ENCODE measurements at places on chromosomes 6 and 20. TPM values are rescaled to one million over a fixed set of nuclear protein-coding genes. Genes with fewer than 3 reads are reported as not detected.

- H3K27me3 ChIP-seq = no peaks in the 10 kb centered on the region
- no peak for DNase-seq
- no peak overlapping the region for H3K27ac ChIP-seq
- H3K36me3 ChIP-seq = no peaks in the 10 kb centered on the region
- H3K4me1 ChIP-seq = no peaks in the 10 kb centered on the region
- H3K4me3 ChIP-seq = no peak overlapping the region
Measured at GRCh38 chr20:23146181-23146580, 60.1 kb upstream of the CD93 start.

DNA sequence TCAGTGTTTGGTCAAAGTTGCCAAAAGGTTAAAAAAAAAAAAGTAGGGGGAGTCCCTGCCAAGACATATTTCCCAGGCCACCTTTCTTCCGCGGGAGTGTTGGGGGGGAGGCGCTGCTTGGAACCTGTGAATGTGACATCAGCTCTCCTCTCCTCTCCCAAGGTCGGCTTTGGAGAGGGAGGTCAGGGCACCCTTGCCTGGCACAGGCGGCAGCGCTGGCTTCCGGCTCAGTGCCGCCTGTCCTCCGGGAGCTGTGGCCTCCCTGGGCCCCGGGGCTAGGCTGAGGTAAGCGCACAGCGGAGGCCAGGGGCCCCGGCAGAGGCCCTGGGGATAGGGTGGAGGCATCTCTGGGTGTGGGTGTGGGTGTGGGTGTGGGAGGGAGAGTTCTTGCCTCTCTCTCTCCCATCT lies 1.9 kb upstream of the EDN1 start:
- peak; percentile 62 for DNase-seq
- peak overlapping the region; percentile 38 for H3K4me3 ChIP-seq
- H3K4me1 ChIP-seq = no peaks in the 10 kb centered on the region
- H3K36me3 ChIP-seq = no peaks in the 10 kb centered on the region
- H3K27ac ChIP-seq = peak overlapping the region; percentile 78

DNA sequence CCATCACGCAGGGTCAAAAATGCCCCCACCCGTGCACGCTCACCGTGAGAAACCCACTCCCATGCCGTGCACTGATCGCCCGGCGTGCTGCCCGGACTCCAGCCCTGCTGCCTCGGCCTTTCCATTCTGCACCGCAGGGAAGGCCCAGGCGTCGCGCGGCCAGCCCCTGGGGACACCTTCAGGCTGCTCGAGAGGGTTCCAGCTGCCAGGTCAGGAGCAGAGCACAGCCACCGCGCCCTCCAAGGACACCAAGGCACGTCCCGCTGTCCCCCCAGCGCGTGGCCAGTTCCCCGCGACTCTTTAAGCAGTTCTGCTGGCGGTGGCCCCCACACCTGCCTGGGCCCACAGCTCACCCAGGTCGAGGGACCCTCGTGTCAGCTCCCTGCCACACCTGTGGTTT lies 314.3 kb upstream of the QKI start:
- H3K4me1 ChIP-seq = no peaks in the 10 kb centered on the region
- H3K27me3 ChIP-seq = no peaks in the 10 kb centered on the region
- no peaks in the 10 kb centered on the region for H3K36me3 ChIP-seq

DNA sequence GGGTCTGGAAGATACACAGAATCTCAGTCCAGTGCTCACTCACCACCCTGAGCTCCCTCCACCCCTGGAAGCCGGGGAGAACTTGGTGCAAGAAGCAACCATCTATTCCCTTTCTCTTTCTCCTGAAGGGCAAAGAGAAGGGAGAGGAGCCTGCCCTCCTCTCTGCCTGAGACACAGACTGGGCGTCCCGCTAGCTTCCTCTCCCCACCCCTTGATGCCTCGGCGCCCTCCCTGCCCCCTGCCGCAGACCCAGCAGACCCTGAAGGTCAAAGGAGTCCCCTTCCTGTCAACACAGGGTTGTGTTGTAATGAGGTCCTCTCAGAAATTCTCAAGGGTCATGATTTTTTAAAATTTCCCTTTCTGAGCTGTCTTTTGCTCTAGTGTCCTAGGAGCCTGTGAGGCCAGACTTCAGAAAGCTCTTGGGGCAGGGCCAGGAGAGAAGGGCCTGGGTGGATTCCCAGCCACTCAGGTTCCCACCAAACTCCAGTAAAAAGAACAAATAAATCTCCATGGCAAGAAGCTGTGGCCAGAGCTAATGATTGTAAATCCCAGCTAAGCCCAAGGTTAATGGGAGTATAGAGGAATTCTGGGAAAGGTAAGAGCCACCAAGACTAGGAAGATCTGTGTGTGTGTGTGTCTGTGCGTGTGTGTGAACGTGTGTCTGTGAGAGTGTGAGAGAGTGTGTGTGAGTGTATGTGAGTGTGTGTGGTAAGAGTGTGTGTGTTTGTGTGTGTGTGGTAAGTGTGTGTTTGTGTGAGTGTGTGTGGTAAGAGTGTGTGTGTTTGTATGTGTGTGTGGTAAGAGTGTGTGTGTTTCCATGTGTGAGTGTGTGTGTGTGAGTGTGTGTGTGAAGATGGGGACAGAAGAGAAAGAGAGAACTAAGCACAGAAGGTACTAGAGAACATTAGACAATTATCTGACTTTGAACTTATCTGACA lies 1.1 kb upstream of the JPH2 start:
- H3K36me3 ChIP-seq = no peaks in the 10 kb centered on the region
- DNase-seq = no peak

- no peak overlapping the region for H3K4me3 ChIP-seq
- H3K27me3 ChIP-seq = no peaks in the 10 kb centered on the region
- H3K4me1 ChIP-seq = no peaks in the 10 kb centered on the region
Measured at GRCh38 chr20:57265997-57266290, 497 bp downstream of the BMP7 start.

GRCh38 chr6:122995921-122996793 lies at the start of gene CLVS2:
CLVS2 (plus strand) TSS chr6:122996235; CDS start chr6:122997778, 1,543 bp downstream.
- no peaks in the 10 kb centered on the region for H3K4me1 ChIP-seq
- peak within 1 kb of the TSS; percentile 36 for H3K4me3 ChIP-seq
- H3K27me3 ChIP-seq = no peaks in the 10 kb centered on the region
- H3K27ac ChIP-seq = no peak within 1 kb of the TSS
- no peaks in the 10 kb centered on the region for H3K36me3 ChIP-seq

DNA sequence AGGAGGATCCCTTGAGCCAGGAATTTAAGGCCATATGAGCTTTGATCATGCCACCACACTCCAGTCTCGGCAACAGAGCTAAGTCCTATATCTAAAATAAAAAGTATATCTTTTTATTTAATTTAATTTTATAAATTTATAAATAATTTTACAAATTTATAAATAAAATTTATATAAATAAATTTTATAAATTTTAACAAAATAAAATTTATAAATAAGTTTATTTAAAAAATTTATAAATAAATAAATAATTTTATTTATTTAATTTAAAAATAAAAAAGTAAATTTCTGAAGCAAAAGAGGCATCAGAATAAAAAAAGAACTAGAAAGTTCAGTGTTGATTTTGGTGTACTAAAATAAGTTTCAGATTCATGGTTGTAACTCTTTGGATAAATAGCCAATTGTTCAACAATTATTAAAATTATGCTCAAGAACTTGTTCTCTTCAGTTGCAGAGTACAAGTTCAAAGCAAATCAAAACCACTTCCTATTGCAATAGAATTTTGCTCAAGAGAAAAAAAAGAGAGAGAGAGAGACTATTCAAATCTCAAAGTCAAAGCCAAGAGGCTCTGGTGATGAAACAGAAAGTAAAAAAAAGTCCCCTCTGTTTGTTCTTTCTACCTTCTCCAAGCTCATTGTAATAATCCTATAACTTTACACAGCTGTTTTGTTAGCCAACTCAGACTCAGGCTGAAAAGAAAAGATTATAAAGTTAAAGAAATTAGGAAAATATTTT lies 547.5 kb upstream of the ADGRB3 start:
- H3K36me3 ChIP-seq = no peaks in the 10 kb centered on the region
- no peaks in the 10 kb centered on the region for H3K4me1 ChIP-seq
- H3K27me3 ChIP-seq = no peaks in the 10 kb centered on the region
- no peak overlapping the region for H3K27ac ChIP-seq
- H3K4me3 ChIP-seq = no peak overlapping the region

EYS gene
- 0.12 TPM for total RNA-seq

ENPP5 gene
- total RNA-seq = 8.0 TPM

SYCP2 gene
- 1.3 TPM for total RNA-seq

All from pancreas (tissue), 10 donors.